ENCODE measurements at places on chromosomes 2 and 18.

DNA sequence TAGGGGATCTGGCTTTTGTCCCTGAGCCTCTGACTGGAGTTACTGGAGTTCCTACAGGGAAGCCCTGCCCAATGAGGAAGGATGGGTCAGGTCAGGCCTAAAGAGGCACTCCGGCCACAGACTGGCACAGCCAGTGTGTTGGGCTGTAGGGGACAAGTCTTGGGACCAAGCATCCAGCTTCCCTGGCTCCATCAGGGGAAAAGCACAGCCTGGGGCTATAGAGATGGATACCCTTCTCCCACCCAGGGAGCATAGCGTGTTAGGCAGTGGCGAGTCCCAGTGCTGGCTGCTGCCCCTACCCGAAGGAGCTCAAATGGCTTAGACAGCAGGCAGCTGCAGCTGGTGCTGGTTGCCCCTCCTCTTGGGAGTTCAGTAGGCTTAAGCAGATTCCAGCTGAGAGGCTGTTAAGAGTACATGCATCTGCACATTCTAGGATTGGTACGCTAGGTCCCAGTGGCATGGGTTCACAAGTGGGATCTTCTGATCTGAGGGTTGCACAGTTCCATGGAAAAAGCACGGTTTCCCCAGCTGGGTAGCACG lies 111.4 kb downstream of the DCDC2C start:
- DNase-seq, result no peak

- DNase-seq, result no peak
Measured at GRCh38 chr2:28257182-28257581, 135.5 kb upstream of the FOSL2 start.

DNA sequence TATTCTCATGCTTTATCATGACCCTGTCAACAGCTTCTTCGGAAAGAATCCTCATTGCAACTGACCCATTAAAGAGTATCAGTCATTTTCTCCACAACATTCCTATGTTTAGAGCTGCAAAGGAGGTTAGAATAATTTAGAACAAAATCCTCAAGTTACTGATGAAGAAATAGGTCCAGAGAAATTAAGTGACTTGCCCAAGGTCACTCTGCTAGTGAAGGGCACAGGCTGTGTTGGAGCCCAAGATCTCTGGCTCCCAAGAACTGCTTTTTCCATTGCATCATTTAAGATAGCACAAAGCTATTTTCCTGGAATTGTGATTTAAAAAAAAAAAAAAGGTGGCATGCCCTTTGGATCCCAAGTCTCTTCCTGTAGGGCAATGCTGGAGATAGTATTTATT lies 9.6 kb downstream of the IRS1 start:
- no peak for DNase-seq

GRCh38 chr18:57806978-57807285 lies 3.8 kb upstream of the ATP8B1 start:
- DNase-seq, result no peak

DNA sequence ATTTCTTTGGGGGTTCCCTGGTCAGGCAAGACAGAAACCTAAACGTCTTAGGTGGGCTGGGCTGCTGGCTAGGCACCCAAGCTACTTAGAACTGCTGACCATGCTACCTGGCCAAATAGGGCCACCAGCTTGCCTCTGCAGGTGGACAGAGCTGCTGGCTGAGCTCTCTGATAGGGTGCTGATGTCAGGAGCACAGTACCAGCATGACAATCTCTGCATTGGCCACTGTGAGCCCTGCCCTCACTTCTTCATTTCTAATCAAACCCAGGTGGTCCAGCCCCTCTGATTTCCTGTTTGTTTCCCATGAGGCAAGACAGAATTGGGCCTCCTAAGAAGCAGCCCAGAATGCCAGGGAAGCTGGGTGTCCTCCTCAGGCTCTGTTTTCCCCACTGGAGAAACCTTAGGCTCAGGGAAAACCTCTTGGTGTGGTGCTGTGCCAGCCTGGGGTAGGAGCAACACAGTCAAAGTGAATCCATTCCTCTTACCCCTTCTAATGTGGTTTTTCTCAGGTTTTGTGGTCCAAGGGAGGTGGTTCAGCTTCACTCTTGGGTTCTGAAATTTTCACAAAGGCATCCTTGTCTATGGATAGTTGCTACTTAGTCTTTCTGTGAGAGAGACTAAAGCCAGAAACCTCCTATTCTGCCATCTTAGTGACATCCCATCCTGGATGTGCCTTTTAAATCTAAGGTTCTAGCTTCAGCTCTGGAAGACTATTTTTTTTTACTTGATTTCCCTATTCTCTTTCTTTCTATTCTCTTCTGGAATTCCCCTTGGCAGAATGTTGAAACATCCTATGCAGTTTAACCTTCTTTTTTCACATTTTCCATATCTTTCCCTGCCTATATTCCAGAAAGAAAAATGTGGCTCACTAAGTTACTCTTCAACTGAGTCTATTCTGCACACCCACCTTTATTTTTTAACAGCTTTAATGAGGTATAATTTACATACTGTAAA lies 15.2 kb downstream of the SP100 start:
- no peak for DNase-seq

GRCh38 chr2:171522788-171523087 lies 464 bp downstream of the CYBRD1 start:
- DNase-seq, result no peak

GRCh38 chr2:15031745-15032240 lies 399.3 kb downstream of the LRATD1 start:
- DNase-seq, result no peak

- no peak for DNase-seq
Measured at GRCh38 chr2:143521396-143521795, 392.2 kb downstream of the ARHGAP15 start.

DNA sequence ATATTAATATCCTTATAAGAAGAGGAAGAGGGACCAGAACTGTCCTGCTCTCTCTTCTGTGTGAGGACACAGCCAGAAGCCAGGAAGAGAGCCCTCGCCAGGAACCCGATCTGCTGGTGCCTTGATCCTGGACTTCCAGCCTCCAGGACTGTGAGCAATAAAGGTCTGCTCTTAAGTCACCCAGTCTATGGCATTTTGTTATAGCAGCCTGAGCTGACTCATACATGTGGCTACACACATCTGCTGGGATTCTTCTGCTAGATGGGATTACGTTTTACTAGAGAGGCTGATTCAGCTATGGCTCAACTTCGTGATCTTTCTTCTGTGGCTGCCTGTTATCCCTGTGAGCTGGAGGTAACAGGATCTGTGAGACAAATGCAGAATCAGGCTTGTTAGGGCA lies 29.6 kb downstream of the ARL4C start:
- no peak for DNase-seq

- no peak for DNase-seq
Measured at GRCh38 chr2:10659898-10660568, 29.7 kb downstream of the NOL10 start.

DNA sequence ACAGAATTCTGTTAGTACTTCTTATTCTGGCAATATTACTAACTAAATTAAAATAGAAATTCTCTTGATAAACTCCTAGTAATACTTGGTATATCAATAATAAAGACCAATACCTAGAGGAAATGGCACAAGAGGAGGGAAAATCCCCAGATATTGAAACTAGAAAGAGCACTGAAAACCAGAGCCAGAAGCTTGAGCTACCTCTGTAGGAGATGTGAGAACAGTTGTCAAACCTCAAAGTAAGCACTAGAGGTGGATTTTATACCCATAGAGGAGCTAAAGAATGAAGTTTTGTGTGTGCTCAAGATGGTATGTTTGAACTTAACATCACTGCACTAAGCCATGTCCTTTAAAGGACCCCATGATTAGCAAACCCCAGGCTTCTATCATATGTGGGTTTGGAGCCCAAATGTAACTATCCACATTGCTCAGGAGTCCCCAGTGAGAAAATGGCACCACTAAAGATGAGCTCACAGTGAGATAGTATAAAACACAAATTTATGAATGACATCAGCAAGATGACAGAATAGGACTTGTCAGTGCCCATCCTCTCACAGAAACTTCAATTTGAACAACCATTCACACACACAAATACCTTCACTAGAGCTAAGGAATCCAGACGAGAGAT lies 122.1 kb downstream of the PKP4 start:
- no peak for DNase-seq

DNA sequence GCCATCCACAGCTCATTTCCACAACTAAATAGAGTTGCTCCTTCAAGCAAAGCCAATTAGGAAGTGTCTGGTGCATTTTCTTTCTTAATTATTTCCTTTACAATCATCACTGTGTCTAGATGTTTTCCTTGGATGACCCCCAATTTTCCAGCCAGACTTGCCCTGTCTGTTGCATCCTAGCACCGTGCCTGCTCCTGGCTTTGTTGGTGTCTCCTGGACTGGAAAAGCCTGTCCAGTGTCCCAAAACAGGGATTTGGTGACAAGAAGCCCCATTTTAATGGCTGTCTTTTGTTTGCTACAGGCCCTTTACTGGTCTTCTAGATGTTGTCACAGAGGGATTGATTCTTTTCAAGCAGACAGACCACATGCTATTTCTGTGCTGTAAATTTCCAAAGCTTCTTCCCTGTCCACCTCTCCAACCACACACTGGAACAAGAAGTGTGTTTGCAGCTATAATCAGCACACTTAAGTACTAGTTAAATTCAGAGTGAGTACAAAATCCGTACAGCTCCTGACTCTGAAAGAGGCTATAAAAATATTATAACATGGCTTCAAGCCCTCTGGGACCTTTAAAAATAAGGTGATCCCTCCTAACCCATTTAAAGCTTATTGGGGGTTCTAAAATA lies 38.4 kb downstream of the RNF144A start:
- no peak for DNase-seq

DNA sequence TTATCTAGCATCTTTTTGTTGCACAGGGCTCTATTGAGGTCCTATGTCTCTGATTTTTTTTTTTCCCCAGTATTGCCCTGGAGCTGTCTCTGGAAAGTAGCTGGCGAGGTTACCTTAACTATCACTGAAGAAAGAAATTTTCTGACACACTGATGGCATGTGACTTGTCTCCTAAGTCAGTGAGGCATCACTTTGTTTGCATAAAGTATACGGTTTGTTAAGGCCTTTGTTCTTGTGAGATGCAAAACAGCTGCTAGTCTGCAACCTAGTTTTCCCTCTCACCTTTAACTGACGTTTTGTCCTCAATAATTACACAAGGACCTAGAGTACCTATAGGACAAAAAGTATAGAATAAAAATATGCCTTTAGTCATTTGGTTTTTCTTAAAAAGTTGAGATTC lies 41.8 kb downstream of the UBXN4 start:
- DNase-seq, result no peak

DNA sequence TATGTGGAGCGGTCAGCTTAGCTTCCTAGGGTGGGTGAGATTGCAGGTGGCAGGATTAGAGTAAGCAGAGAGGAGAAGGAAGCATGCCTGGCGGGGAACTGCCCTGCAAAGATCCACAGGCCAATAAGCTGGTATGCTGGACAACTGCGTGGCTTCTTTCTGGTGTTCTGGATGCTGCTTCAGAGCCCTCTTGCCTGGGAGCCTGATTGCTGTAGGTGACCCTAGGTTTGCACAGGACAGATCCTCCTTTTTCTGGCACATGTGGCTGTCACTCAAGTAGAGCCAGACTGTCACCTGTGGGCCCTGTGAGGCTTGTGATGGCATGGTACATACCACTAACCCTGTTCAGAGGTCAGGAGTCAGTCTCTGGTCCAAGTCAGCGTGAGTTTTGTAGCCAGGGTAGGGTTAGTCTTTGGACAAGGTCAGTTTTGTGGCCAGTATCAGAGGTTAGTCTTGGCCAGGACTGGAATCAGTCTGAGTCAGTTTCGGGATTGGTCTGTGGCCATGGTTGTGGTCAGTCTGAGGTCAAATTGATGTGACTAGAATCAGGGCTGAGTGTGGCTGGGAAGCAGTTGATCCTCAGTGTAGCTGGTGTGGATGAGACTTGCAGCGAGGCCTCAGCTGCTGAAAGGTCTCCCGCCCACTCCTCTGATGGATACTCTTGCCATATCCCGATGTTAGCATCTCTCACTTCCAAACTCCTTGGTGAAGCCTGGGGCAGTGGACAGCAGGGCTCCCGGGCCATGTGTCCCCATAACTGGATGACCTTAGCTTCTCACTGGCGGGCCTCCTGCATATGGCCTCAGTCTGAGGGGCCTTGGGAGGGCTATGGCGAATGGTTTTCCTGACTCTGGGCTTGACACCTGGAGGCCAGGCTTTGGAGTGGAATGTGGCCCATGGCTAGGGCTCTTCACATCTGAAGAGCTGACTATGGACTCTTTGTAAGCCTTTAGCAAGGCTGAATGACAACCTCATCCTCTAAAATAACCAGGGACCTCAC lies 260.5 kb downstream of the DYSF start:
- no peak for DNase-seq

- DNase-seq, result no peak
Measured at GRCh38 chr2:15533860-15534480, 27.2 kb downstream of the NBAS start.

GRCh38 chr18:51192026-51192425 lies 5.5 kb downstream of the MEX3C start:
- DNase-seq, result no peak

DNA sequence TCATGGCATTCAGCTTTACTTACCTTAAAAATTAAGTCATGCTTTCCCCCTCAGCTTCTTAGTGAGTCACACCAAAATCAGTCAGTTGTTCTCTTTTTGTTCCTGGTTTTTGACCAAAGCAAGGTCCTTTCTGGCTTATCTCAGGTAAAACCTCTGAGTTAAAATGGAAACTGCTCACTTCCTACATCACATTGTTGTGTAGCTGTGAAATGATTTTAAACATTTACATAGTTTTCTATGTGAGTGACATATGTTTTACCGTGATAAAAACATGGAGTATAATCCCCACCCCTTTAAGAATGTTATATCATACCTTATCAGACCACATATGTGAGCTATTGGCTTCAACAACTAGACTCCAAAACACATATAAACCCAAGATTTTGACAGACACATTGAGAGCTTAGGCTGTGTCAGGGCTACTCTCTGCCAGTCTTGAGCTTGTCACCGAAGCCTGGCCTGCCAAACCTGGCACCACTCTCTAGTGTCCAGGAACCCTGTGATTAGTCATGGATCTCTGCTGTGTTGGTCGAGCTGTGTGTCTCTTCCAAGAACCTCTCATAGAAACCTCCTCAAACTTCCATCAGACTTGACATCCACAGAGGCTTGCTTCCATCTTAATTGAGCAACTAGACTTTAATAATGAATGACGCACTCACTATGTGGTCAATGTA lies 294.5 kb upstream of the FBXO11 start:
- no peak for DNase-seq

- no peak for DNase-seq
Measured at GRCh38 chr2:69584127-69584889, 59.2 kb downstream of the AAK1 start.

GRCh38 chr2:132943829-132944228 lies 273.8 kb upstream of the LYPD1 start:
- DNase-seq, result no peak

DNA sequence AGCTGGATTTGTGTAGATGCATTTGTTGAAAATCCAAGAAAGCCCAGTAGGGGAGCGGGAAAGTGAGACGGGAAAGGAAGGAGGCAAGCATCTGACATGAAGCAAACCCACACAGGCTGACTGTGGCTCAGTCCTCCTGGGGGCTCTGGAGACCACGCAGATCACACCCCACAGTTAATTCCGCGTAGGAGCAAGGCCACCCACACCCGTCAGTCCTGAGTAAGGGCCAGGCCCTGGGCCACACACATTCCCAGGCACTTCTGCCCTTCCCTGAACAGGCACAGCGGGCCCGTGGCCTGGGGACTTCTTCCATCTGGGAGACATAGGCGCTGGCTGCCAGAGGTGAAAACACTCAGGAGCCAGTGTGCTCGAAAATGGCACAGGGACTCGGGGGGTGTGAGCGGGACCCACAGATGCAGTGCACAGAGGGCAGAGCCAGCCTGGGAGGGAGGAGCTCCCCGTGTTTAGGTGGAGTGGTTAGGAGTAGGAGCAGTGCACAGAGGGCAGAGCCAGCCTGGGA lies 19.4 kb upstream of the PRLH start:
- DNase-seq, result no peak

Measured in activated CD4-positive, alpha-beta T cell treated with anti-CD3 and anti-CD28 coated beads, Interleukin-2, amount 50 U/mL, for 24 hours (primary cell).